Spinal cord (tissue), 10 donors: ENCODE measurements at places on chromosomes 1 and 21. TPM values are rescaled to one million over a fixed set of nuclear protein-coding genes. Genes with fewer than 3 reads are reported as not detected.

Gene COL9A2
- total RNA-seq = 14.1 TPM

Gene CTTNBP2NL
- 16.9 TPM for total RNA-seq

Gene CFAP298
- total RNA-seq = 53.9 TPM

GRCh38 chr1:182166321-182166720, 104.8 kb upstream of the ZNF648 start:
- no peak for DNase-seq
- peaks cover 10% of the 10 kb centered on the region for H3K4me1 ChIP-seq
- H3K27ac ChIP-seq = no peak overlapping the region
- no peaks in the 10 kb centered on the region for H3K27me3 ChIP-seq

GRCh38 chr1:219120624-219121544, 52.8 kb upstream of the LYPLAL1 start:
- H3K27me3 ChIP-seq = no peaks in the 10 kb centered on the region
- H3K27ac ChIP-seq = no peak overlapping the region
- no peak overlapping the region for H3K4me3 ChIP-seq
- no peaks in the 10 kb centered on the region for H3K4me1 ChIP-seq
- H3K36me3 ChIP-seq = no peaks in the 10 kb centered on the region

DNA sequence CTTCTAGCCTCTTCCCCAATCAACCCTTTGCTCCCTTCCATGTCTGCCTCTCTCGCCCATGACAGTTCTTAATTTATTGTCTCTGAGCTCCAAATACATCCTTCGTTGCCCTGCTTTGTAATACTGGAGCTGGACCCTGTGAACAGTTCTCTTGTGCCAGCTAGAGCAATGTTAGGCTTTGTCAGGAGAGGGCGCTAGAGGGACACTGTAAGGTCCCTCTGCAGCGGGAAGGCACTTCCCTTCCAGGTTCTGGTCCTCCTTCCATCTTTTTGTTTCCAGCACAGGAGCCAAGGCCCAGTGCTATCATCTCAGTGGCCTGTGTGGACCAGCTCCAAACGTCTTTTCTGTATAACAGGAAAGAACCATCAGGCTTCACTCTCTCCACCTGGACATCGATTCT, 95.9 kb downstream of the PTPRU start:
- no peak overlapping the region for H3K4me3 ChIP-seq
- no peaks in the 10 kb centered on the region for H3K4me1 ChIP-seq
- peaks cover 6% of the 10 kb centered on the region for H3K36me3 ChIP-seq
- no peak for DNase-seq

GRCh38 chr1:30838996-30839395, 69.6 kb downstream of the SDC3 start:
- no peaks in the 10 kb centered on the region for H3K36me3 ChIP-seq
- no peak overlapping the region for H3K4me3 ChIP-seq
- no peaks in the 10 kb centered on the region for H3K27me3 ChIP-seq
- no peak overlapping the region for H3K27ac ChIP-seq

- H3K4me3 ChIP-seq = no peak overlapping the region
- DNase-seq = no peak
- H3K4me1 ChIP-seq = no peaks in the 10 kb centered on the region
- H3K27ac ChIP-seq = no peak overlapping the region
- no peaks in the 10 kb centered on the region for H3K27me3 ChIP-seq
Measured at GRCh38 chr1:23283667-23284602, 60.1 kb downstream of the HNRNPR start.

DNA sequence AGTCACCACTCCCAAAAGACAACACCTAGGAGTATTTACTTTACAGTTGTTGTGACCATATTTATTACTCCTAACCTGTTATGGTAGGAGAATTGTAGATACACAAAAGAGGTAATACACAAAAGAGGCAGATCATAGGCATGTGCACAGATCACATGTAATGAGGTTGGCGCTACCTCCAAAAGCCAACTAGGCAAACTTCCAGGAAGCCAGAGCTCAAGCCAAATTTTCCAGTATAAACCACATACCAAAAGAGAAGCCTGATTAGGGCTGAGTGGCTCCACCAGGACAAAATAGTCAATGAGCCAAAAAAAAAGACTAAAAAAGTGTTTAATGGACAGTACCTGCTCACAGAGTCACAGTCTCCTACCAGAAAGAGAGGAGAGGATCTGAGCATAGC, 195.0 kb upstream of the PBX1 start:
- H3K36me3 ChIP-seq = no peaks in the 10 kb centered on the region
- H3K4me3 ChIP-seq = no peak overlapping the region
- H3K27ac ChIP-seq = no peak overlapping the region
- no peaks in the 10 kb centered on the region for H3K4me1 ChIP-seq

GRCh38 chr1:156063997-156064285, 3.0 kb downstream of the RAB25 start:
- DNase-seq = no peak
- H3K36me3 ChIP-seq = peaks cover under 1% of the 10 kb centered on the region
- H3K27ac ChIP-seq = no peak overlapping the region
- no peaks in the 10 kb centered on the region for H3K27me3 ChIP-seq
- peaks cover 6% of the 10 kb centered on the region for H3K4me1 ChIP-seq

DNA sequence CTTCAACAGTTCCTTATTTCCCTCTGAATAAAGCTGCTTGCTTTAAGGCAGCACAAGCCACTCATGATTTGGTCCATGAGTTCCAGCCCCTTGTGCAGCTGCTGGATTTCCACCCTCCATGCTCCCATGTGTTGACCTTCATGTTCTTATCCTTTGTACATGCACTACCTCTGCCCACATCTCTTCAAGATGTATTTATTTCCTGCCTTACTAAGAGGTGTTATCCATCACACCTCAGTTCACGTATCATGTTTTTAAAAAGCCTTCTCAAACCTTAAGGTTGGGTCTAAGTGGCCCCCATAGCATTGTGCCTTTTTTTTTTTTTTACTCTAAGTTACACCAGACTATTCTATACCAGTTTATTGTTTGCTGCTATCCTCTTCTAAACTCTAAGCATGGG, 107.7 kb downstream of the SIPA1L2 start:
- no peak overlapping the region for H3K27ac ChIP-seq
- no peak for DNase-seq
- peaks cover 5% of the 10 kb centered on the region for H3K4me1 ChIP-seq
- H3K36me3 ChIP-seq = no peaks in the 10 kb centered on the region
- no peak overlapping the region for H3K4me3 ChIP-seq

DNA sequence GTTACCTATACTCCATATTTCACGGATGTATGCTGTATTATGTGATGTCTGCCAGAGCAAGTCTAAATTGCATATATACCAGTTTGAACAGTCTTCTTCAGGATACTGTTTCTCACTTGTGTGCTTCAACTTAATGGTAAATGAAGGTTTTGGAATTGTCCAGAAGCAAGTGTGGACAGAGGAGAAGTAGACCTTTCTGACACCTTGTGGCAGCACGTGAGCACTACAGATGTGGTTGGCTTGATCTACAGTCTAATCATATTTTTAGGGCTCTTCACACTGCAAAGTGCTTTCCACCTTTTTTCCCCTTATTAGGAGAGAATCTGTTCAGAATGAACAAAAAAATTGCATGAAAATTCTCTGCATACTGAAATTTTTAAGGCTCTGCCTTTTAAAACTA, 10.9 kb downstream of the MORC3 start:
- no peak overlapping the region for H3K4me3 ChIP-seq
- peaks cover 4% of the 10 kb centered on the region for H3K4me1 ChIP-seq
- no peaks in the 10 kb centered on the region for H3K27me3 ChIP-seq
- H3K36me3 ChIP-seq = peaks cover 22% of the 10 kb centered on the region

- H3K27ac ChIP-seq = no peak overlapping the region
- no peaks in the 10 kb centered on the region for H3K36me3 ChIP-seq
- no peak overlapping the region for H3K4me3 ChIP-seq
Measured at GRCh38 chr1:87642581-87643221, 314.0 kb downstream of the LMO4 start.

GRCh38 chr1:229260297-229260696, 10.6 kb upstream of the RAB4A start:
- no peak overlapping the region for H3K27ac ChIP-seq
- H3K4me3 ChIP-seq = no peak overlapping the region
- no peaks in the 10 kb centered on the region for H3K27me3 ChIP-seq

GRCh38 chr1:53804181-53804580, 33.9 kb downstream of the NDC1 start:
- no peak for DNase-seq
- no peaks in the 10 kb centered on the region for H3K27me3 ChIP-seq
- H3K4me3 ChIP-seq = no peak overlapping the region
- peaks cover 15% of the 10 kb centered on the region for H3K36me3 ChIP-seq
- H3K4me1 ChIP-seq = no peaks in the 10 kb centered on the region

GRCh38 chr1:164756741-164757140, 197.8 kb downstream of the PBX1 start:
- H3K36me3 ChIP-seq = no peaks in the 10 kb centered on the region
- no peaks in the 10 kb centered on the region for H3K27me3 ChIP-seq
- DNase-seq = no peak
- no peak overlapping the region for H3K4me3 ChIP-seq
- no peak overlapping the region for H3K27ac ChIP-seq

GRCh38 chr1:168767894-168768584, 39.0 kb upstream of the DPT start:
- no peak for DNase-seq
- no peak overlapping the region for H3K4me3 ChIP-seq
- peak overlapping the region; percentile 8 for H3K27ac ChIP-seq

GRCh38 chr1:200784576-200784975, 45.9 kb downstream of the CAMSAP2 start:
- DNase-seq = no peak
- no peak overlapping the region for H3K4me3 ChIP-seq
- H3K4me1 ChIP-seq = no peaks in the 10 kb centered on the region
- H3K27me3 ChIP-seq = no peaks in the 10 kb centered on the region
- H3K27ac ChIP-seq = no peak overlapping the region
- peaks cover 15% of the 10 kb centered on the region for H3K36me3 ChIP-seq

DNA sequence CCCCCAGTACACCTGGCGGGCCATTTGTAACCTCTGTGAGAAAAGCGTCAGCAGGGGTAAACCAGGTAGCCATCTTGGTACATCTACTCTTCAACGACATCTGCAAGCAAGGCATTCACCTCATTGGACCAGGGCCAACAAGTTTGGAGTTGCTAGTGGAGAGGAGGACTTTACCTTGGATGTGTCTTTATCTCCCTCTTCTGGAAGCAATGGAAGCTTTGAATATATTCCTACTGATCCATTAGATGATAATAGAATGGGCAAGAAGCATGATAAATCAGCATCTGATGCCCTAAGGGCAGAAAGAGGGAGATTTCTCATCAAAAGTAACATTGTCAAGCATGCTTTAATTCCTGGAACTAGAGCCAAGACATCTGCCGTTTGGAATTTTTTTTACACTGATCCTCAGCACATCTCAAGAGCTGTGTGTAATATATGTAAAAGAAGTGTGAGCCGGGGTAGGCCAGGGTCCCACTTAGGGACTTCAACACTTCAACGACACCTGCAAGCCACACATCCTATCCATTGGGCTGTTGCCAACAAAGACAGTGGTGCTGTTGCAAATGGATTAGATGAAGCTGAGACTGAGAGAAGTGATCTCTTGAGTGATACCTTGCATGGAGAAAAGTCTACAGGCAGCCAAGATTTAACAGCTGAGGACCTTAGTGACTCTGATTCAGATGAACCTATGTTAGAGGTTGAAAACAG, 2.7 kb downstream of the ZBED6 start:
- peak; percentile 19 for DNase-seq
- H3K36me3 ChIP-seq = peaks cover 1% of the 10 kb centered on the region
- peaks cover 8% of the 10 kb centered on the region for H3K4me1 ChIP-seq
- H3K4me3 ChIP-seq = no peak overlapping the region
- no peaks in the 10 kb centered on the region for H3K27me3 ChIP-seq

DNA sequence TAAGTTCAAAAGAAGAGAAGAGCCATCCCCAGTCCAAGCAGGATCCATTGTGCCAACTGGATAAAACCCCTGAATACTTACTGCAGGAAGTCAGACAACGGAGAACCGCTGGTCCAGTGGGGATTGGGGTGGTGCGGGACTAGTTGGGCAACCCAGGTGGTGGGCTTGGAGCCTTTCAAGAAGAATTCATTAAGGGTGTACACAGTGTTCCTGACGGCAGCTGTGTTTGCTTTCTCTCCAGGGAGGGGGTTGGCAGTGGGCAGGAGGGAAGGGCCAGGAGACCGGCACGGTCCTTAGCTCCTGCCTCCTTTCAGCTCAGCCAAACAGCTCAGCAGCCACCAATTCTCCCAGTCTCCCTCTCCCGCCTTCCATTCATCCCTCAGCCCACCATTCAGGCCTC, 7.1 kb upstream of the CDK18 start:
- no peak for DNase-seq
- no peaks in the 10 kb centered on the region for H3K36me3 ChIP-seq
- no peak overlapping the region for H3K27ac ChIP-seq
- peaks cover 58% of the 10 kb centered on the region for H3K4me1 ChIP-seq

- H3K27me3 ChIP-seq = no peaks in the 10 kb centered on the region
- peaks cover 8% of the 10 kb centered on the region for H3K4me1 ChIP-seq
- H3K4me3 ChIP-seq = no peak overlapping the region
- H3K36me3 ChIP-seq = peaks cover 11% of the 10 kb centered on the region
Measured at GRCh38 chr1:209855006-209855405, 27.2 kb downstream of the UTP25 start.

DNA sequence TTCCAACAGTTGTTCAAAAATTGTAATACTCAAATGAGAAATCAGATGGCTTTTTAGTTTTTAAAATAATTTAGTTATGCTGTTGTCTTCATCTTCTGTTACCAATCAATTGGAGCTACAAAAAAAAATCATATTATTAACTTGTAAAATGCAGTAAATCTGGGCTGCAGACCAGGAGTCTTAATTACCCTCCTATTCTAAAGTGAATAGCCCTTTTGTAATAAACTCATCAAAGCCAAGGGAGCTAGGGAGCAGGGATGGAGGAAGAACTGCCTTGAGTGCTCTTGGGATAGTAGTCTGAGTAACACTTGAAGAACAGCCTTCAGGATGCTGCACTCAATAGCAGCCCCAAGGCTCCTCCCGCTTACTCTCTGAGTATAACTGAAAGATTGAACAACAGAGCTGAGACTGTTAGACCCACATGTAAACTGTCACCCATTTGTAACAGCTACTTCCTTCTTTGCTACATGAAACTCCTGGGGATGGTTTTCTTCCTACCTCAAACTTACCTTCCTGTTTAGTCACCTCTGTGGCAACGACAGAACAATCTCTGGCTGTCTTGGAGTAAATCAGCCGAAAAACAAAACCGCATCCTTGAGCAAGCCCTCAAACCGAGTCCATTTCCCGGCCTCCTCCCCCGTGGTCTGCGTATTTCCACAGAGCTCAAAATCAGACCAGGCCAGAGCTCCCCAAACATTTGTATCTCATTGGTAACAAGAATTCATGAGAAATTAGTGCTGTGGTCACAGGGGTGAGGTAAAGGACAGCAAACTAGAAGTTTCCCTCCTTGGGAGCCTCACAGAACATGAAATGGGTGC, 55.9 kb downstream of the CD58 start:
- no peaks in the 10 kb centered on the region for H3K4me1 ChIP-seq
- no peak for DNase-seq
- no peak overlapping the region for H3K4me3 ChIP-seq
- no peak overlapping the region for H3K27ac ChIP-seq
- no peaks in the 10 kb centered on the region for H3K27me3 ChIP-seq
- no peaks in the 10 kb centered on the region for H3K36me3 ChIP-seq
